Inflammatory macrophage treated with lipopolysaccharide for 1 hour (primary cell): ENCODE measurements at places on chromosomes 3 and 15.

- no peak for DNase-seq
Measured at GRCh38 chr3:145767909-145768308, 393.1 kb downstream of the PLOD2 start.

DNA sequence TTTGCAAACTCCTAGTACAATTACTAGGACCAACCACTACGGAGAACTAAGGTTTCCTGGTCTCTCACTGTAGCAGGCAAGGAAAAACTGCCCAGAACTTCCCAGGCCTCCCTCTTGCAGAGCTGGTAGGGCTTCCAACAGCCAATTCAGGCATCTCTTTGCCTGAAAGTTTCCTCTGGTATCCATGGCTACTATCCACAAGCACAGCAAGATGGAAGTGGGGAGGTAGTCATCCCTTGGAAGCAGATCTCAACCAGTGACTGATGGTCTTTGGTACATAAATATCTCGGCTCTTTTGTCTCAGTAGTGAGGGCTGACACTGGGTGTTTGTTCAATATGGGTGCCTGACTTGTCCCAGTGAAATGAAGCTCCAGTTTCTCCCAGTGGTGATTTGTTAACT, 201.3 kb upstream of the MRPL3 start:
- no peak for DNase-seq

GRCh38 chr3:13574798-13575451, 26.0 kb downstream of the FBLN2 start:
- DNase-seq = no peak

DNA sequence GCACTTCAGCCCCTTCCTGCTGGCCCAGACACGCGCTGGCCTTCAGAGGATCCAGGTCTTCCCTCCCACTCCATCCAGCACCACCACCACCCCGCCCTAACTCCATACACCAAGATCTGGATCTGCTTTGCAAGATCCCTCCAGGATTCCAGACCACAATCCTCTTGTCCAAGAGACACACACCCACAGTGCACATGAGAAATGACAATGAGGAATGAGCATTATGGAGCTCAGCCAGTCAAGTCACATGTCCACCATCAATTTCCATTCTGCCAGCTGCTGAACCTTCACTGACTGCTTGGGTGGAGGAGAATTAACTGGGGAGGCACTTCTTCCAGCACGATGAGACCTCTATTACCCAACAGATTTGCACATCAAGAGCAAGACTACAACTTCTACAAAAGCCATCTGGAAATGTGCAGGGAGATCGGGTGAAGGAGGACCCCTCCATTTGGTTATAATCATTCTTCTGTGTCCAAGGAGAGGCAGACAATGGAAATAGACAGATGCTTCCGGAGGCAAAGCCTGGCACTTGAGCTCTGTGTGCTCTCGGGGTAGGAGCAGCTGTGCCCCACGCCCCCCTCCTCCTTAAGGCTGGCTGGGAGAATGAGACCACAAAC, 12.3 kb upstream of the SPATA12 start:
- DNase-seq = peak; percentile 20
